NCI-H69 (cell line): ENCODE measurements at places on chromosomes 12 and 14.

DNA sequence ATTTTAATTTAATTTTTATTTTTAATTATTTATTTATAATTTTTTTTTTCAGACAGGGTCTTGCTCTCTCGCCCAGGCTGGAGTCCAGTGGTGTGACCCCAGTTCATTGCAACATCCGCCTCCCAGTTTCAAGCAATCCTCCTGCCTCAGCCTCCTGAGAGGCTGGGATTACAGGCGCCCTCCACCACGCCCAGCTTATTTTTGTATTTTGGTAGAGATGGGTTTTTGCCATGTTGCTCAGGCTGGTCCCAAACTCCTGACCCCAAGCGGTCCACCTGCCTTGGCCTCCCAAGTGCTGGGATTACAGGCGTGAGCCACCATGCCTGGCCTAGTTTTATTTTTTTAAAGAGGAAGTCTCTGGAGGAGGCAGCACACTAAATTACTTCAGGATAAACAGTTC is 13.7 kb upstream of the PEBP1 start:
- DNase-seq: no peak

- peak; percentile 51 for DNase-seq
These were observed 124.2 kb downstream of the NTF3 start for GRCh38 chr12:5556033-5556614.

DNA sequence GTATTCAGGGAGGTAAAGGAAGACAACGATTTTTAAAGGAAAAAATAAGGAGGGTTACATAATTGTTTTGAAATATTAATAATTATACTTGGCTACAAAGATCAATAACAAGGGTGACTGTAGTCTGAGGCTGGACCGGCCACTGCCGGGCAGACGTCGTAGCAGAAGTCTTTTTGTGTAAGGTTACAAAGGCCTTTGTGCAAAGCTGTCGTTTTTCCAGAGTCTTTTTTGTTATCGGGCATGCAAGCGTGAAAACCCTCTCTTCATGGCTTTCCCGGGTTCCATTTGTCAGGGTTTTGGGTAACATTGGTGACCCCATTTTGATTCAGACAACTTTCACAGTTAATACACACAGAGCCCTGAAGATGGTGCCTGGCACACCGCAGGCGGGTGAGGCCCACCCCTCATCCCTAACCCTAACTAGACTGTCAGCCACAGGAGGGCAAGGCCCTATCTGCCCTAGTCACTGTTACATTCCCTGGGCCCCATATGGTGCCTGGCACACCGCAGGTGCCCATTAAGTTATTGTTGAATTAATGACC is 31.3 kb downstream of the RILPL1 start:
- no peak for DNase-seq

DNA sequence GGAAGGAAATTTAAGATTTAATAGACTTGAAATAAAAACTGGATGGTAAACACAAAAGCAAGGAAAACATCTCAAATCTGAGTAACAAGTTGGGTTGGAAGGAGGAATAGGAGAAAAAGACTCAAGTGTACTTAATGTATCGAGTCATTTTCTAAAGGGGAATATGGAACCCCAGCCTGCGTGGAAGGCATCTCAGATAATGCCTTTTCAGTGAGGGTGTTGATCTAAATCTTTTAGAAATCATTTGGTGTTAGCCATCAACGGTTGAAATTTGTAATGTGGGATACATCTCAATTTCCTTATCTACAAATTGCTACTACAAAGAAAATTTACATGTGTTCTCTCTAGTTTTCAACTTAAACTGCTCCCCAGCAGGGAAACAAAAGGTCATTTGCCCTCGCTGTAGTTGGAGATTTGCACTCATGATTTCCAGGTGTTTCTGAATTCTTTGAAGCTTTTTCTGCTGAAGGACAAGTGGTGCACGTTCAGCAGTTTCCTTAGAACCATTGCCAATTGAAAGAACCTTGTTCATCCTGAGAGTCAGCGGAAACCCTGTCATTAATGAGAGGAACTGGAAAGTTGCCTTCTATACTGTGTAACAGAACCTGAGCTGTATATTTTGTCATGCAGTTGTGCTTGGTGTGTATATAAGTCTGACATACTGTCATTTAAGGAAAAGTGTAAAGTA is 2.2 kb downstream of the PCBP2 start:
- DNase-seq: no peak

GRCh38 chr12:47636908-47637780 is 68.7 kb downstream of the RPAP3 start:
- peak; percentile 87 for DNase-seq

DNA sequence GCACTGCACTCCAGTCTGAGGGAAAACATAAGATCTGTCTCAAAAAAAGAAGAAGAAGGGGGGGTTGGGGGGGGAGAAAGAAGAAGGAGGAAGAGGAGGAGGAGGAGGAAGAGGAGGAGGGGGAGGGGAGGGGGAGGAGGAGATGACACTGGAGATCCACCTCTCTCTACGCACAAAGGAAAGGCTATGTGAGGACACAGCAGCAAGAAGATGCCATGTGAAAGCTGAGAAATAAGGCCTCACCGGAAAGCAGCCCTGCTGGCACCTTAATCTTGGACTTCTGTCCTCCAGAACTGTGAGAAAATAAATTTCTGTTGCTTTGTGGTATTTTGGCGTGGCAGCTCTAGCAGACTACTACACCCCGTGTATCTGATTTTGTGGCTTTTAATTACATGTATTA is 477.9 kb downstream of the MED13L start:
- DNase-seq: no peak

GRCh38 chr14:36975834-36976233 is 196.6 kb downstream of the SLC25A21 start:
- DNase-seq: peak; percentile 89

DNA sequence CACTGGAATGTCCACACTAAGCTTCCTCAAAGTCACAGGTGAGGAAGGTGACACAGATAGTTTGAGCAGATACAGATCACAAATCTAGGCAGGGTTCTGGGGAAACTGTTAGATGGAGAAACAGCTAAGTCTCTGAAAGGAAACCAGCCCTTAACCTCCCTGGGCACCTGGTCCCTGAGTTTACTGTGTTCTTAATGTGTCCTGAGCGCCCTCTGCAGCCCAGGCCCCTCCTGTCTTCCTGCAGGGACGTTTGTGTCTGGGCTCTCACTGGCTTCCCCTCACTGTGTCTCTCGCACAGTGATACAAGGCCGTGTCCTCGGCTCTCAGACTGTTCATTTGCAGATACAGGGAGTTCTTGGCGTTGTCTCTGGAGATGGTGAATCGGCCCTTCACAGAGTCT is 684.3 kb downstream of the TMEM121 start:
- peak; percentile 58 for DNase-seq

DNA sequence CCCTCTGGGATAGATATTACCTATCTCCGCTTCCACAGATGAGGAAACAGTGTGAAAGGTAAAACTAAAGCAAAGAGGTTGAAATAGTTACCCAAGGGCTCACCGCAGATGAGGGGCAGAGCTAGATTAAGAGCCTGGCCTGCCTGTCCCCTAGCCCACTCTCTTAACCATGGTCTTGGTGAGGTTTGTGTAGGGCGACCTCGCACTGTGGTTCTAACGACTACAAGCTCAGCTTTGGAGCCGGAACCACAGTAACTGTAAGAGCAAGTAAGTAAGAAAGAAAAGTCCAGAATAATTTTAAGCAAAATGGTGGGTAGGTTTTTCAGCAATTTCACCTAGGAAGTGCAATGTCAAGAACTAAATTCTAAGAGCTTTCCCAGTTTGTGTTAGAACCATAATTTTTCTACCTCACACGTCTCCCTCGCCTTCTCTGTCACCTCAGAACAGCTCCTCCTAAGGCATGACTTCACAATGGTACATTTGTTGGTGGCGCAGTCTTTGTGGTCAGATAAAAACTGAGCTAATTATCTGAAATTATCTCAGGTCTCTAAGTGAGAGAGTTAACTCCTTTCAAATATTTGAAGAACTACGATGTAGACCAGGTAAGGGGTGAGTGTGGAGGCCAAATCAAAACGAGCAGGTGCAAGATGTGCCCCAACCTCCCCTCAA is 64.8 kb downstream of the DAD1 start:
- no peak for DNase-seq

DNA sequence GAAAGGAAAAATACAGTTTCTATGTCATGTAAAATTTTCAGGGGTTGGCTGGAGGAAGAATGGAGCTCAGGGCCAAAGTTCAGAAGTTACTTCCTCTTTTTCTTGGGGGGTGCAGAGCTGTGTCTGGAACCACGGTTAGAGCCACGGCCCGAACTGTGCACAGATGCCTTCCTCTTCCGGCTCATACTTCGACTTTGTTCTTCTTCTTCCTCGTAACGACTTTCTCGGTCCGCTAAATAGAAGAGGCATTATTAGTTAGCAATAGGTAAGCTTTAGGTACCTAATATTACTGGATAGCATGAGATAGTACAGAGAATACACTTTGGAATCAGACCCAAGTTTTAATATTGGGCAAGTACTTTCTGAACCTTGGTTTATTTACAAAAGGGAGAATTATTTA is 31.2 kb downstream of the SUPT16H start:
- no peak for DNase-seq

DNA sequence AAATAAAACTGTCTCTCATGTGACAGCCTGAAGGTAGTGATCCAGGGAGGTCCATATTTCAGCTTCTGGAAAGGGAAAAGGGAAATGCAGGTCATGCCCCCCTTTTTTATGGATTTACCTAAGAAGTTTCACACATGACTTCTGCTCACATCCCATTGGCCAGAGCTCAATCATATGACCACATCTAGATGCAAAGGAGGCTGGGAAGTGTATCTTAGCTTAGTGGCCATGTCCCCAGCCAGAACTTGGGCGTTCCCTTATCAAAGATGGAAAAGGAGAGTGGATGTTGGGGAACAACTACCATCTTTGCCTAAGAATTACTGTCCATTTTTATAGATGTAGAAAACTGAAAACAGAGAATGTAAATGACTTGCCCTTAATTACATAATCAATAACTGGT is 26.5 kb upstream of the CRADD start:
- no peak for DNase-seq

DNA sequence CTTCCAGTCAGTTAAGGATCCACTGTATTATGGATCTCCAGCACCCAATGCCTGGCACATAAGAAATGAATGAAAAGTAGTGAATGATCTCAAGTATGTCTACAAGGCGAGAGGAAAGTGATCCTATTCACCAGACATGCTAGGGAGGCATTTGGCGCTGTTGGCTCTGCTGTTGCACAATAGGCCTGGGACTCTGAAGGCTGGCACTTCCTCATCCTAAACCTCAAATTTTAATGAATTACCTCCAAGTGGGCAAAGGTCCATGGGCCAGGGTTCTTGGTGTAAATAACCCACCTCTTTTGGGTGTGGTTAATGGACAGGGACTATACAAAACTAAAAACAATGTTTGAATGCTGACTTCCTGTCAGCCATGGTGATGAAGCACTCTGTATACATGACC is 173.4 kb upstream of the PZP start:
- DNase-seq: no peak

DNA sequence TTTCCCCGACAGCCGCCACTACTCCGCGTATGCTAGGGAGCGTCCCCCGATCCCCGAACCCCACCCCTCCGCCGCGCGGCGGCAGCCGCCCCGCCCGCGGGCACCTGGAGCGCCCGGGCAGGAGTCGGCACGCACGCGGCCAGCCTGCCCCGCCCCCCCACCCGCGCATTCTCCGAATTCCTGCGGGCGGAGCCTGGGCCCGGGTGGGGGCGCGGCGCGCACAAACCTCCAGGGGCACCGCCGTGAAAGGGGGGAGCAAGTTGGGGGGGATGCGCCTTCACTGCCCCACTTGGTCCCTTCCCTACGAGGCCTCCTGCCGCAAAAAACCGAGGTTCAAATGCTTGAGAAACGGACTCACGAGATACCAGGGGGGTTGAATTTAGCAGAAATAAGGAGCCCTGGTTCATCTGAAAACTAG is 1.7 kb downstream of the AJUBA start:
- DNase-seq: peak; percentile 52

DNA sequence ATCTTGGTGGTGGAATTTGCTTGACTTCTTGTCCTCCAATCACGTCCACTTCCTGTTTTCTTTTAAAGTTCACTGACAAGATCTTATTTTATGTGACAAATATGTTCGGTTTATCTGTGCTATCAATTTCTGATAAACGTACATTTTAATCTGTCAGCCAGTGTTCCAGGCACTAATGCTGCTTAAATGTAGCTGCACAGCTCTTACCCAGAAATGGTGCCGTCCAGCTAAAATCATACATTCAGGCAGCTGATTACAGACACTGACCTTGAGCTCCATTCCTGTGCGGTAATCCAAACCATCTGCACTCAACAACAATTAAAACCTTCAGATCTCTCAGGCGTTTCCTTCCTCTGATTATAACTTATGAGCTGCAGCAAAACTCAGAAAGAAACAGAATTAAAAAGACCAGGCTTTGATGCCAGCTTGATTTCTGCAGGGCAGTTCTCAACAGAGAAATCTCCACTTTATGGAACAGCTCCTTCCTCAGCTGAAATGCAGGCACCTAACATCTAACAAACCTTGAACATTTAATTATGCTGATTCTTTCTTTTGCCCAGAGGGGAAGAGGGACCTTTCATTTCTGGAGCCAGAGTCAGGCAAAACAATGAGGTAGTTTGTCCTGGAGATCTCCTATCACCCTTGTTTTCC is 26.4 kb upstream of the RASSF3 start:
- peak; percentile 78 for DNase-seq

DNA sequence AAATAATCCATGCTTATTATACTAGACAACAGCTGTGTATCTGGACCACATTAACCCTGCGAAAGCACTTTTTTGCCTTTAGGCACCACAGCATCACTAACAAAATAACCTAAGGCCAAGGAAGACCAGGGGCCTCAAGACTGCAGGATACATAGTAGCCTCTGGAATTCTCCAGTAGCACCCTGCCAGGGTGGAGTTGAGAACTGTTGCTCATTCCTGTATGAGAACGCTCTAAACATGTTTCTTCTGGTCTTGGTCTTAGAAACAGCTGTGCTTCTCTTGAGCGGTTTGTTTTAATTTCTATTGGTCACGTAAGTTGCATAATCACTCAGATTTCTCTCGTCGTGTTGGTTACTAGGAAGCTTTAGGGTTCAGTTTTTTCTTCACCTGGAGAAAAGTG is 7.9 kb downstream of the B4GALNT3 start:
- no peak for DNase-seq

- DNase-seq: no peak
These were observed 73.0 kb downstream of the PTPN21 start for GRCh38 chr14:88481794-88482193.

- DNase-seq: no peak
These were observed 52.4 kb upstream of the FRS2 start for GRCh38 chr12:69417741-69418167.

GRCh38 chr14:22318951-22319350 is 270.1 kb downstream of the DAD1 start:
- no peak for DNase-seq

DNA sequence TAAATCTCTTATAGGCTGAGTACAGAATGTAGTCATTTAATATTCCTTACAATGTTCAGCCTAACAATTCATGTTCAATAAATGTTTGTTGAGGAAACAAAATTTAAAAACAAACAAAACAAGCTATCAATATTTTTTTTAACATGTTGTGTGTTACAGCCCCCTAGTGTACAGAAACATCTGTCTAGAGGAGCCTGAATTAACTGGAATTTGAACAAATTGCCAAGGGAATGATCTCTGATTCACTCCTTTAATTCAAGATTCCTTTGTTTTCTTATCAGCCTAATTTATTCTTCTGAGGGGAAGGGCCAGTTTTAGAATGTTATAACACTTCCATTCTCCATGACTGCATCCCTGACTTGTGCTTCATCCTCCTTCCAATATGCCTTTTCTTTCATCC is 127.2 kb downstream of the CMAS start:
- no peak for DNase-seq

- no peak for DNase-seq
These were observed 1.8 kb upstream of the GNS start for GRCh38 chr12:64760808-64761573.
